ENCODE measurements at places on chromosomes 11 and 22.

DNA sequence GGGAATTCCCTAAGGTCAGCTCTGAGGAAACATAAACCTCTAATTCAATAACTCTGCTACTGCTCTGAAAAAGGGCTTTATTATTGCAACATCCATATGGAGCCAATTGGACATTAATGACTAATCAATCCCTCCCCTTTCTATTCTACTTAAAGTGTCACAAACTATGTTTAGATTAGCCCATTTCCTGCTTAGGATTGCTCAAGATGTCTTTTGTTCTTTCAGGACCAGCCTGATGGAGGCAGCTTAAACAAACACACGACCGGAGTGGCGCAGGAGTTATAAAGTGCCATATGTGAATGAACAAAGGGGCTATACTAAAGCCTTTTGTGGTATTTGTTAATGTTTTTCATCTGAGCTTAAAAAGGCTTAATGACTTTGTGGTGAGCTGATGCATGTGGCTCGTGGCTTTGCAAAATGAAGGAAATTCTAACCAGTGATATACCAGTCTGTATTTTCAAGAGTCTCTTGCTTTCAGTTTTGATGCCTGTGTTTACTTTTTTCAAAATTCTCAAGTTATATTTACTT lies 354.4 kb downstream of the SOX6 start:
- no peak for DNase-seq

DNA sequence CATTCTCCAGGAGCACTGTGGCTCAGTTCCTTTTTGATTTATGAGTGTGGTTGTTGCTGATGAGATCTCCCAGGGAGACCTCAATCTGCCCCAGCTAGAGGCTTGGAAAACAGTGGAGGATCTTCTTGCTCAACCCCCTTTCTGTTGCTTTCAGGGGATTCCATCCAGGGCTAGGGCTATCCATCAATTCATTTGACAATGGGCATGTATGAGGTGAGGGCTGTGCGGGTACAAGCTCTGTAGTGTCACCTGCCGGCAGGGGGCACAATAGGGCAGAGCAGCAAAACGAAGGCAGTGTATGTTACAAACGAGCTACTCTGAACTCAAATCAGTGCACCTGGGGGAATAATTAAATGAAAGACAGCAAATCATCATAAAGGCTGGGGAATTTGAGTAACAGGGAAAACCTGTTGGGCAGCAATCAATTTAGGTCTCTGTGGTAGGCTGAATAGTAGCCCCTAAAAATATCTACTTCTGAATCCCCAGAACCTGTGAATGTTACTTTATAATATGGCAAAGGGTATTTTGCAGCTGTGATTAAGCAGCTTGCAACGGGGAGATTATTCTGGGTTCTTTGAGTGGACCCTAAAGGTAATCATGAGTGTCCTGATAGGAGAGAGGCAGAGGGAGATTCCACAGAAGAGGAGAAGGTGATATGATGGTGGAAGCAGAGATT lies 170.3 kb upstream of the ZBED5 start:
- peak; percentile 72 for DNase-seq

- DNase-seq: peak; percentile 54
Measured at GRCh38 chr22:35154937-35155387, 89.0 kb downstream of the ISX start.

DNA sequence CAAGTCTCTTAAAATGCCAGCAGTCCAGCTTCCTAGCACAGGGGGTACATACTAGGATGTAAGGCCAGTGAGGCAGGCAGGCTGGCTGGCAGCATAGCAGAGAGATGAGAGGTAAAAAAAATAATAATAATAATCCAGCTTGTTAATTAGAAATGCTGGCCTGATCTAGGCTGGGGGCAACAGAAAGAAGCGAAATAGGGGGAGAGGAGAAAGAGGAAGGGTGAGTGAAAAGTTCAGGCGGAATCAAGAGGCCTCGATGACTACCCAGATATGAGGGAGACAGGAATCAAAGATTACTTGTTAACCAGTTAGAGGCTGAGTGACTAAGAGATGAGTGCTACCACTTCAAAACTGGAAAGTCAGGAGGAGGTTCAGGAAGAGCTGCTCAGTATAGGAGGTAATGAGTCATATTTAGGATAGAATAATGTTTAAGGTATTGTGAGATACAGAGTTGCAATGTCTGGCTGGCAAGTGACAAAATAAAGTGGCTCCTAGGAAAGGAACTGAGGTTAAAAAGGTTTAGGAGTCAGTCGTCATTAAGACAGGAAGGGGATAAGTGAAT lies 2.8 kb downstream of the ALKBH8 start:
- peak; percentile 12 for DNase-seq

DNA sequence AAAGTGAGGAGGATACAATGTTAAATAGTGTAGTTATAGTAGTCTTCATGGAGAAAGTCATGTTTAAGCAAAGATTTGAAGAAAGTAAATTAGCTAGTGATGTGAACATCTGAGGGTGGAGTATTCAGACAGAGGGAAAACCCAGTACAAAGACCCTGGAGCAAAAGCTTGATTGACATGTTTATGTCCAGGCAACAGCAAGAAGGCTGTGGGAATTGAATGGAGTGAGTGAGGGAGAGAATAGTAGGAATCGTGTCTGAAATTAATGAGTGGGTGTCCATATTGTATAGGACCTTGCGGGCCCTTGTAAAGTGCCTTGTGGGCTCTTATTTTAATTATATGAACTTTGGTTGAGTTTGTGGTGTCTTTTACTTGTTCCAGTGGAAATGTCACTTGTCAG lies 424.1 kb upstream of the KIRREL3 start:
- DNase-seq: no peak
